Right lobe of liver (tissue), 6 donors: ENCODE measurements at places on chromosomes 2 and 18.

GRCh38 chr2:27082773-27083409 is 3.7 kb upstream of the KHK start:
- DNase-seq = no peak

DNA sequence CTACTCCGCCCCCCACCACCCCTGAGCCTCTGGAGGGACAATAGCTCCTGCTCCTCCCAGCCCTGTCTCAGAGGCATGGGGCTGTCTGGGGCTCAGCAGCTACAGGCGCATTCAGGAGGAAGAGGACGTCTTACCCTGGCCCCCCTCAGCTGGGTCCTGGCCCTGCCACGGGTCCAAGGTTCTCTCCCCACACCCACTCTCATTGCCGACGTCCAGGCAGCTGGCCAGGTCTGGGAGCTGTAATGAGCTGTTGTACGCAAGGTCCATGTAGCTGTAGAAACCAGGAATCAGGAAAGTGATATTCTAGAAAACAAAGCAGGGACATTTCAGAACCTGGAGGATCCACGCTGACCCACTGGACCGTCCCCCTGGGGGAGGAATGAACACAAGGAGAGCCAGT is 13.5 kb downstream of the PASK start:
- DNase-seq = no peak

DNA sequence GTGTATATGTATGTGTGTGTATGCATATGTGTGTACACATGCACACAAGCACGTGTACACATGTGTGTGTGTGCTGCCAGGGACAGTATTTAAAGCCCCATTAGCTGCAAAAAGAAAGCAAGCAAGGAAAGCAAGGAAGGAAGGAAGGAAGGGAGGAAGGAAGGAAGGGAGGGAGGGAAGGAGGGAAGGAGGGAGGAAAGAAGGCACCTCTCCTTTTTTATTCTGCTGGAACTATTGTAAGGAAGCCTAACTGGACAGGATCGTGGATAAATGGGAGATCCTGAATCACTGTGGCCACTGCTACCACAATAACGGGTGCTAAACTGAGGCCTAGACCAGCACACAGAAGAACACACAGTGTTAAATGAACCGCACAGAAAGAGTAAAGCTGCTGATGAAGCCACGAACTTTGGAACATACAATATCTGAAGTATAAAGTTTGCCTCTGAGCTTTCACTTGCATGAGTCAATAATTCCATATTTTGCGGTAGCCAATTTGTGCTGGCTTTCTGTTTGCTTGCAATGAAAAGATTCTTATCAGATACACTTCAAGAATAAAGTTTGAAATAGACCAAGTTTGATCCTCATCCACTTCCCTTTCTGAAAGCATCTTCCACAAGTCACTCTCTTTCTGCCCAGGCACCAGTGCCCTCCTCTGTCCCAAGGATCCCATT is 15.5 kb downstream of the CACNB4 start:
- no peak for DNase-seq

GRCh38 chr18:32730068-32730467 is 42.8 kb downstream of the KLHL14 start:
- DNase-seq = no peak

- DNase-seq = no peak
Measured at GRCh38 chr2:73896362-73897239, 3.8 kb downstream of the ACTG2 start.

DNA sequence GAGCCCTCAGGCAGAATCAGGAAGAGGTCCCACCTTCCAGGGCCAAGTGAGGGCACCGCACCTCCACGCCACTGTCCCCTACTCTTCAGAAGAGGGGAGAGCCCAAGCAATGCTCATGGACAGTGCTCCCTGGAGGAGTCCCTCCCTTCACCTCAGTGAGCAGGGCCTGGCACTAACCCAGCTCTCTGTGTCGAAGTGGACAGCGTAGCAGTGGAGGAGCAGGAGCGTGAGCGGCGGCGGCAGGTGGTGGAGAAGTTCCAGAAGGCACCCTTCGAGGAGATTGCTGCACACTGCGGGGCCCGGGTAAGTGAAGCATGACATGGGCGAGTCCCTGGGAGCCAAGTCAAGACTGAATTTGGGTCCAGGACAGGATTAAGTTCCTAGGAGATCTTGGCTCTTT is 16.7 kb downstream of the POMC start:
- DNase-seq = no peak

GRCh38 chr2:239710953-239711861 is 310.4 kb upstream of the HDAC4 start:
- DNase-seq = peak; percentile 30

- DNase-seq = no peak
Measured at GRCh38 chr2:182594286-182594685, 121.8 kb upstream of the DNAJC10 start.

- no peak for DNase-seq
Measured at GRCh38 chr18:5611221-5611620, 67.4 kb upstream of the EPB41L3 start.

DNA sequence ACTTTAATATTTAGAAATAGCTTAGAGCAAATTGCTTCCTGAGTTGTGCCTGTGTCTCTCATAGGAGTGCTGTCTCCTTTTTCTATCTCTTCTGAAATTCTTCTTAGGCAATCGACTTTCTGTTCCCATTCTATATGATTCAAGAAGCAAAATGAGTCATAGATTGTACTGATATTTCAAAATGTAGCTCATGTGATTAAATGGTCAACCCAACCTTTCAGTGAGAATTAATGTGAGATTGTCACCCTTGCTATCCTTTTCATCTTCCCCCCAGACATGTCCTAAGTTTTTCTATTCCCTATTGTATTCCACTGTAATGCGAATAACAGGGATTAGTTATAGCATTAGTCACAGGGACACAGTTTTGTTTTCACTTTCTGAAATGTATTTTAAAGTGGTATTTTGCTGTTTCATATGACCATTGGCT is 413.6 kb downstream of the THSD7B start:
- DNase-seq = no peak

DNA sequence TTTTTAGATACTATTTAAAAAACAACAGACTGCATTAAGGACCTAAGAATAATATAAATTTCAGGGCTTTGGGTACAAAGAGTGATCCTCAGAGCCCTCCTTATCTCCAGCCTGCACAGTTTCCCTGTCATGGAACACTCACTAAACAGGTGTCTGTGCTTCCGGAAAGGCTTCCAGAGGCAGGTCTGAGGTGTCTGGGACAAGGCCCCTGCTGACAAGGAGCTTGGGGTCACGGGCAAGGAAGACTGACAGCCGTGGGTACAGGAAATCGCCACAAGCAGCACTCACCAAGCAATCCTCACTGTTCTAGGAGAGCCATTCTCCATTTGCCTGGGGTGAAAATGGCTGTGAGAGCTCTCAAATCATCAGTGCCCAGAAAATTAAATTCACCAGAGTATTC is 220.3 kb upstream of the PXDN start:
- DNase-seq = no peak

GRCh38 chr2:145931781-145932395 is 1412.0 kb upstream of the ZEB2 start:
- no peak for DNase-seq

DNA sequence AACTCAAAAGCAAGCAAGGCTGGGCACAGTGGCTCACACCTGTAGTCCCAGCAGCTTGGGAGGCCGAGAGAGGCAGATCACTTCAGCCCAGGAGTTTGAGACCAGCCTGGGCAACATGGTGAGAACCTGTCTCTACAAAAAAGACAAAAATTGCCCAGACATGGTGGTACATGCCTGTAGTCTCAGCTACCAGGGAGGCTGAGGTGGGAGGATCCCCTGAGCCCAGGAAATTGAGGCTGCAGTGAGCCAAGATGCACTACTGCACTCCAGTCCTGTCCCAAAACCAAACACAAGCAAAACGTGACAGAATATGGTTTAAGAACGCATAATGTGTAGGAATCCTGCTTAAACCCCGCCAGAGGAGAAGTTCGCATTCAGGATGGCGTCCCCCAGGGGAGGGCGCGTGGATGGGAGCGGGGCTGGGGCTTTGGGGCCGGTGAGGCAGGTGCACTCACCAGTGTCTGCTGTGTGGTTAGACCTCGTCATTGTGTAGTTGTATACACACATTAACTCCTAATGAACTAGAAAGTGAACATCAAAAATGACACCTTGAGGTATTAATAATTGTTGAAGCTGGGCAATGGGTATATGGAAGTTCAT is 5.4 kb downstream of the COLEC11 start:
- no peak for DNase-seq
